ENCODE measurements at places on chromosomes 7 and 10.

- DNase-seq = no peak
Measured at GRCh38 chr10:121490871-121491519, 107.2 kb downstream of the FGFR2 start.

DNA sequence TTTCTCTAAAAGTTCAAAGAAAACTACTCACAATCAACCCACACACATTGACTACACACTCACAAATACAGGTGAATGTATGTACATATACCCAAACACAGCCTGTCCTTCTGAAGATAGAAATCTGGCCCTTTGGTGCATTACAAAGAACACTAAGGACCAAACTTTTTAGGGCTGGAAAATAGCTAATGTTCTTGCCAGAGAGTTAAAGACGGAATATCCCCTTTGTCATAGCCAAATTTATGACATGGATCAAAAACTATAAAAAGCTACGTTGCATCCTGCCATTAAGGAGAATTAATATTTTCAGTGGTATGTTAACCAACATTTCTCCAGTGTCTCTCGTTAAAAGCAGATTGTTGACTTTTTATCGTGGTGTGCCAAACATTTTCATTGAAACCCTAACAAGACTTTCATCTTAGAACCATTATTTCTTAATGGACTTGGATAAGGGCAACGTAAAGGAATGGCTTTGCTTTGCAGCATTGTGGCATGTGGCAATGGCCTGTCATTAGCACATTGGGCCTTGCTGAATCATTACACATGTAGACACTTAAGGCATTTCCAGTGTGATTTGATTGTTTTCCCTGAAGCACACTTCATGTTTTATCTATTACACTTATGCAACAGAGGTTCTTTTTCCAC lies 150.9 kb upstream of the MEOX2 start:
- DNase-seq = no peak

DNA sequence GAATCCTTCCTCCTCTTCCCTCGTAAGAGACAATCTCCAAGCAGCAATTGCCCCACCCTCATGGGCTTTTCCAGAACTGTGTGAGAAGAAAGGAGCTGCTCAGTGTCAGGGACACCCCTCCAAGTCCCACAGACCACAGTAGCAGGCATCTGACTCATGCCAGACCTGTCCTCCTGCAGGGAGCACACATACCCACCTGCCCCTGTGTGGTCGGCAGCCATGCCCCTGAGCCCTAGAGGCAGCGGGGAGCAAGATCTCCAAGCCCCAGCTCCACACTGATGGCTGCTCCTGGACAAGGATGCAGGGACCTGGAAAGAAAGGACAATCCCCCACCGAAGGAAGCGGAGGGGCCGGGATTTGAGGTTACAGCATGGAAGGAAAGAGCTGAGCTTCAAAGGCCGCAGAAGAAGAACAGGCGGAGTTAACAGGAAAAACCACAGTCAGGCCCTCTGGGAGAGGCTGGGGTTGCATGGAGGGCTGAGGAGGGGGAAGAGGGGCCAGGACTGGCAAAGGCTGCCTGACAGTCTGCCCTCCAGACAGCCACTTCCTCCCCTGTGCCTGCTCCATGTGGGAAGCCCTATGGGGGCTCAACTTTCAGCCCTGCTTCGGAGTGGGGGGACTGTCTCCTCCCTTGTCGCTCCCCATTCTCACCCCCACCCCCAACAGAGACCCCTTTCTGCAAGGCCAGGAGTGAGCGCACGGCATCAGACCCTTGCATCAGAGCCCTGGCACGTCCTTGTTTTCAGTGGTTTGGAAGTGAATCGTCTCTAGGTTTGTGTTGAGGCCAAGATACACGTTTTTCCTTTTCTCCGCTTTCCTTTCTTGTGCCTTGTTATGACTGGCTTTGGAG lies 46.8 kb downstream of the ASB13 start:
- DNase-seq = no peak

GRCh38 chr10:14837003-14837756 lies 657 bp downstream of the CDNF start:
- no peak for DNase-seq

GRCh38 chr10:114704679-114705078 lies 46.6 kb upstream of the ABLIM1 start:
- DNase-seq = no peak

- DNase-seq = no peak
Measured at GRCh38 chr7:124633740-124634139, 131.9 kb downstream of the GPR37 start.

DNA sequence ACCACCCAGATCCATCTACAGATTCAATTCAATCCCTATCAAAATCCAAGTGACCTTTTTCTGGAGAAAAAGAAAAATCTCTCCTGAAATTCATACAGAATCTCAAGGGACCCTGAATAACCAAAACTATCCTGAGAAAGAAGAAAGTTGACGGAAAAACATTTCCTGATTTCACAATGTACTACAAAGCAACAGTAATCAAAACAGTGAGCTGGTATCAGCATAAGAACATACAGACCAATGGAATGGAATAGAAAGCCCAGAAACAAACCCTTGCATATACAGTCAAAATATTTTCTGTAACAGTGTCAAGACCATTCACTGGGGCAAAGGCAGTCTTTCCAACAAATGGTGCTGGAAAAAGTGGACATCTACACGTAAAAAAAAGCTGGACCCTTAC lies 89.9 kb downstream of the JMJD1C start:
- DNase-seq = no peak

DNA sequence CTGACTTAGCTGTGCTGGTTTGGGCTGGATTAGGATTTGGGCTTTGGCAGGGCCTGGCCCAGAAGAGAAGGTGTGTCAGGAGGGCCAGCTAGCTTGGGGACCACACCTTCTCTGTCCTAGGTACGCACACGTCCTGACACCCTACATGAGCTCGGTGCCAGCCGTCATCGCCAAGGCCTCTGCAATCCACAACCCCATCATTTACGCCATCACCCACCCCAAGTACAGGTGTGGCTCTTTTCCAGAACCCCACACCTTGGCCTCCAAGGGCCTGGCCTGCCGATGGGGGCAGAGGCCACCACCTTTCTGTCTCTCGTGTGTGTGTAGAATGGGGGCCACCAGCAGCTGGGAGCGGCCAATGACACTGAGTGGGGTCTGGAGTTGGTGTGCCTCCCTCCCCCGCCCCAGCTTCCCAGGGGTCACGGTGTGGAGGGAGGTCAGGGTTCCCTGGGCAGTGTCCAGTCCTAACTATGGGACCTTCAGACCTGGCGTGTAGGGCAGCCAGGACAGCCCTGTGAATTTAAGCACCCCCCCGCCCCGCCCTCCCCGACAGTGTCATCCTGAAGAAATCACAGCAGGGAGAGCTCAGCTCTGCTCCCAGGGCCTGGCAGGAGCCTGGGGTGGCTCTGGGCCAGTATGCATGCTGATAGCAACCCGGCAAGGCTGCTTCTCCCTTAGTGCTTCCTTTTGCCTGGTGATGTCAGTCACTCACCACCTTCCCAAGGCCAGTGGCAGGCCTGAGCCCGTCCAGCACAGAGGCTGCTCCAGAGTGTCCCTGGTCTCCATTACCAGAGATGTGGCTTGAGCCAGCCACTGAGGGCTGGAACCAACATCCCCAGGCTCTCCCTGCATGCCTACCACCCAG lies 6.9 kb upstream of the LDB3 start:
- DNase-seq = peak; percentile 96

DNA sequence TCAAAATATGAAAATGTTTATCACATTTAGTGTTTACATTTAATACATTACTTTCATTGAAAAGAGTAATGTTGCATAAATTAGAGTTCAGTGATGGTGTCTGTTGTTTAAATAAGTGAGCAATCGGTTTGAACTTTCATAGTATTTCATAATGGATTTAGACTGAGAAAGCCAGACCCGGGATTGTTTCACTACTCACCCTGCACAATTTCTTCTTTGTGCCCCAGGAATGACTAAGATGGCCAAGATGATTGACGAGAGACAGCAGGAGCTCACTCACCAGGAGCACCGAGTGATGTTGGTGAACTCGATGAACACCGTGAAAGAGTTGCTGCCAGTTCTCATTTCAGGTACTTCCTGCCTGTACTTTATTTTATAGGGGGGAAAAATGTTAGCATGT lies 74.6 kb downstream of the VCL start:
- DNase-seq = no peak

GRCh38 chr10:75136346-75136745 lies 24.9 kb downstream of the SAMD8 start:
- no peak for DNase-seq

DNA sequence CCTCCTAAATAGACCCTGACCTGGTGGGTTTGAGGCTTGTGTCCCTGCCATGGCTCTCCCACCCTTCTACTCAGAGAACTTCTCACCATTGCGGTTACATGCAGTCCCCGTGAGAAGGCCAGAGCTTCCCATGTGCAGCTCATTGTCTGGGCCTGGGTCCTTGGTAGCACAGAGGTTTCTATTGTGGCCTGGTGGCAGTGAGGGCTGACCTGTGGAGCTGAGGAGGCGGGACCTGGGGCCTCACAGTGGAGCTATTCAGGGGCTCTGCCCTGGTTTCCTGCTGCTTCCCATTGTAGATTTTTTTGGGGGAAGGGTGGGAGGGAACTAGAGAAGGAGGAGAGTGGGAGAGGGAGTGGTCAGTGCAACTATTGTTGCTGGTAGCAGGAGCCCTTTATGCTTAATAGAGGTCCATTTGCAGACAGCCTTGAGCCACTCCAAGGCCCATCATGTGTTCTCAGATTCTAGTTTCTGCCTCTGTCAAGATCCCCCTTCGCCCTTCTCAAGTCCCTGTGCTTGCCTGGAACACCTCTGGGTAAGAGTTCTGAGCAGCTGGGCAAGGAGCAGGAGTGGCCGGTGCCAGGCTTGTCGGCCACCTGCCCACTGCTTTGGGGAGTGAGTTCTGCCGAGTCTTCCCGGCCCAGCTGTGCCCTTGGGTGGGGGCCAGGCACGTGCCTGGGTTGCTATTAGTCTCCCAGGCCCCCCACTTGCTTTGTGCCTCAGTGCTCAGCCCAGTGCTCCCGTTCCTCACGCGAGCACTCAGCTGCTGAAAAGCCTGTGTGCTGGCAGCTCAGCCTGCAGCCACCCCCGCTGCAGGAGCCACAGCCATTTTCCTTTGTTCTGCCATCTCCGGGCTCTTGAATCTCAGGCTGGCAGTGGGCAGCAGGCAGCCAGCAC lies 10.7 kb downstream of the TSPAN14 start:
- DNase-seq = no peak

GRCh38 chr10:91103384-91104192 lies 116.9 kb upstream of the PCGF5 start:
- no peak for DNase-seq

DNA sequence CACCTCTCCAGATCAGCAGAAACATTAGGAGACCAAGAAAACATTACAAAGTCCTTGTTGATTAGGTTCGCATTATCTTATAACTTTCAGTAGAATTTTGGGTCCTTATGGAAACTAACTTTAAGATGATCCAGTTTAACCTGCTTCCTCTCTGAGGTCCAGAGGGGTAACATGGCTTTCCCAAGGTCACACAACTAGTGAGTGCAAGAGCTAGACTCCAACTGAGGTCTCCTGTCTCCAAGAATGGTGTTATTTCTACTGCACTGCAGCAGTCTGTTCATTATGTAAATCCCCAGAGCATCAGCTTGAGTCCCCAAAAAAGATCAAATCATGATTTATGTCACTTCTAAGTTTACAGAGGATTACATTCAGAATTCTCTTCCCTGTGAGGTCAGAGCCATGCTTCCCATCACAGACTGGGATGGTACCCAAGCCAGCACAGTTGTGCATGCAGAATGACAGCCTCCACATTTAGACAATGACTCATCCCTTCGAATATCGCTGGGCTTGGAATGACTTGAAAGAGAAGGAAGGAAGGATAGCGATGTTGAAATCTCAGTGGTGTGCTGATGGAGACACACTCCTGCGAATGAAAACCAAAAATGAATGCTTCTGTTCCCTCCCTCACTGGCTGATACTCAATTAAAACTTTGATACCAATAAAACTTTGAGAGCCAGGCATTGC lies 163.1 kb upstream of the PLXNA4 start:
- DNase-seq = peak; percentile 56

- DNase-seq = no peak
Measured at GRCh38 chr7:10756981-10757380, 216.7 kb upstream of the PHF14 start.

DNA sequence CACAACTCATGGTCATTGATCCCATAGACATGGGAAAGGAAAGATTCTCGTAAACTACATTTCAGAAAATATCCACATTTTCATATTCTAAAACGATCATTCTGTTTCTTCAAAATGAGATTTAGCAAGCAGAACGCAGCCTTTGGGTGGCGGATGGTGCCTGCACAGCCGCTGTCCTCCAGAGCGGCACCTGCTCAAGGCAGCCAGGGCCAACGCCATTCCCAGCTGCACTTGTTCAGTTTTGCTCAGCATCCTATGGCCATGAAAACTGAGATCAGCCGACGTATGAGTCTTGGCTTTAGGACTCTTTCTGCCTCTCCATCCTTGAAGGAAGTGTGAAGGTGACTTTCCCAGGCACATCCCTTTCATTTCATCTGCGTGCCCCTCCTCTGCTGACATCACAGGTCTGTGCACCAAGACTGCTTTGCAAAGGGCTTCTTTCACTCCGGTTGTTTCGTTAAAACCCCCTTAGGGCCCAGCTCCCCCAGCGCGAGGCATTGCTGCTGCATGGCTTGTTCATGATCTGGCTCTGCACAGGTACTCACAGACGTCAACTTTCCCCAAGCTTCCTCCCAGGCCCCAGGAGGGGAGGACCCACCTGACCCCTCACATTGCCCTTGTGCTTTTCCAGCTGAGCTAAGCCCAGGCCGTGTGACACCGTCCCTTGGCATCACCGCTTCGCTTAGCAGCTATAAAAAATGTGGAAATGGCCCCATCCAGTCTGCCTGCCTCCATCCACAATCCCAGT lies 37.2 kb downstream of the TCERG1L start:
- DNase-seq = no peak

GRCh38 chr7:130227883-130228575 lies 20.4 kb downstream of the SSMEM1 start:
- no peak for DNase-seq

DNA sequence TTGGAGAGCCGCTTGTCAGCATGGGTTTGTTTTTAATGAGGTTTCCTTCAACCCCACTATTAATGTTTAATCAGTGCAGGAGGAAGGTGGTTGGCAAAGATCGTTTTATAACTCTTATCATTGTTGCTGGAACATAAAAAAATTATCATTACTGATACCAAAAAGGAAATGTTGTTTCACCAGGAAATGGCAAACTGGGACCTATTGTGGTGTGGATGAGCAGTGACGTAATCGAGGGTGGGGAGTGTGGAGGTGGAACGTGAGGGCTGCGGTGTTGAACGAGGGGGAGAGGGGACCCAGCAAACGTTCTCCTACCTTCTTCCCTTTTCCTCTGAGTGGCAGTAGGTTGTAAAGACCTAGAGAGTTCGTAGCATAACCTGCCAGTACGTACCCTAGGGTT lies 71.9 kb upstream of the TOMM7 start:
- no peak for DNase-seq

DNA sequence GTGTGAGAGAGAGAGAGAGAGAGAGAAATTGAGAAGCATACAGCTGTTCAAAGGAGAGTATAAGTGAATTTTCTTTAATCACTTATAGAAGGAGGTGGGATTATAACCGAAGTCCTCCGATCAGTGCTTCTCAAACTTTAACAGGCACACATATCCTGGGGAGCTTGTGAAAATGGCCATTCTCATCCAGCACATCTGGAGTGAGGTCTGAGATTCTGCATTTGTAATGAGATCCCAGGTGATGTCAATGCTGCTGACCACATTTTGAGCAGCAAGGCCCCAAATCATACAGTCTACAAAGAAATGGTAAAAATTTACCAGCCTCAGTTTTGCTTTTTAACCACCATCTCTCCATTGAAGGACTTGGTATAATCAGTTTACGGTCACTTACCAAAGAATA lies 219.0 kb downstream of the PTEN start:
- DNase-seq = no peak
